ENCODE measurements at places on chromosomes 2 and 18. TPM values are rescaled to one million over a fixed set of nuclear protein-coding genes. Genes with fewer than 3 reads are reported as not detected.

Gene SELENOI
- 12.6 TPM for total RNA-seq

Gene MDH1B
- total RNA-seq = 0.99 TPM

Gene RAB6C
- not detected for total RNA-seq

Gene COL4A4
- total RNA-seq = 0.50 TPM

Gene MC2R
- not detected for total RNA-seq

Gene REG3G
- not detected for total RNA-seq
